ENCODE measurements at places on chromosomes 13 and 19.

DNA sequence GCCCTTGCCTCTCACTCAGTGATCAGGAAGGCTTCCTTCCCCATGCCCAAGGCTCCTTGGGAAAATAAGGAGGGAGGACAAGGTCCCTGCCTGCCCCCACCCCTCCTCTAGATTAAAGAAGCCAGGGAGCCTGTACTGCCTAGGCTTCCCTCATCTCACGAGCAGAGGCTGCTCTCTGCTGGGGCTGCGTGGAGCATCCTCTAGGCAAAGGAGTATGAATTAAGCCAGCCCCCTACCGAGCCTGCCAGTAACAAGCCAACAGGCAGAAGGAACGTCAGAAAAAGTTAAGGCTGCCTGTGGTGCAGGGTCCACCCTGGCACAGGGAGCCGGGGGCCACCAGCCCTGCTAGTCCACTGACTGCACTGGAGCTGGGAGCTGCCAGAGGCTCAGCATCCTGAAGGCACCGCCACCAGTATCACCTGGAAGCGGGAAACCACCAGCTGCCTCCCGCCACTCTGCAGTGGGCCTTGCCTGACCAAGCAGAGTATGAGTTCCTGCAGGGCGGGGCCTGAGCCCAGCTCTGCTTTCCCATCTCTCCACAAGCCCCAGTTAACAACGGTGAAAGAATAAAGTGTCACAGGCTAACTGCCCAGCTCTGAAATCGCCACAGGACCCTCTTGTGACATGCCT, 6.8 kb downstream of the NAPA start:
- DNase-seq, result no peak

DNA sequence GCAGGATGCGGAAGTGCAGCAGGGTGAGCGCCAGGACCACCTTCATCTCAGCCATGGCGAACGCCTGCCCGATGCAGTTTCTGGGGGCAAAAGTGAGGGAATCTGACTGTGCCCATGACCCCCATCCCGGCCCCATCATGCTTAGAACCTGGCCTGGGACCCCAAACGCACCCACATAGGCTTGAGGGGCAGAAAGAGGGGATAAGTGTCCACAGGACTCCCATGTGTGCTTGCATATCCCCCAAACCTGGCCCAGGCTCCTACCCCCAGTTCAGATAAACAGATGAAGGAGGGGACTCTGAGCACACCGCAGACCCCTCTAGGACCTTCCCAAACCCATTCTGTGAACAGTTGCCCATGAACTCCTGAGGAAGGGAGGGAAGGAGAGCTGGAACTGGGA, 16.0 kb upstream of the CYP4F2 start:
- DNase-seq, result no peak

DNA sequence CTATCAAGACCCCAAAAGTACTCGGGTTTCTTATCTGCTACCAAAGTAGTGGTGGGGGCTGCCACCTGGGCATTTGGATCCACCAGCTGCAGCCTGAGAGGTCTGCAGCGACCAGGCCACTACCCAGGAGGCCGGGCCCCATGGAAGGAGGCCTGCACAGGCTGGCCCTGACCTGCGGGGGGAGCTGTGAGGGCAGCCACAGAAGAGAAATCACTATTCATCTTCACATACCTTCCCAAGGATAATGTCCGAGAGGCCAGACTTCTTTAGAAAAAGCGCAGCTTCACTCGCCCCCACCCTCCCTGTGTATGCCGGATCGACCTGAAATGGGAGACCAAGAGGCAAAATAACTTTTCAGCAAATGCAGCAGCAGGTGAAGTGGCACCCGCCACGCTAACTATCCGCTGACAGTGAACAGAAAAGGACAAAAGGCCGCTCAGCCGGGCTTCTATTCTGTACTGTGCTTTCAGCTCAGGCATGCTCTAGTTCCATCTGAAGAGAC, 30.1 kb downstream of the EPS15L1 start:
- DNase-seq, result peak; percentile 38

DNA sequence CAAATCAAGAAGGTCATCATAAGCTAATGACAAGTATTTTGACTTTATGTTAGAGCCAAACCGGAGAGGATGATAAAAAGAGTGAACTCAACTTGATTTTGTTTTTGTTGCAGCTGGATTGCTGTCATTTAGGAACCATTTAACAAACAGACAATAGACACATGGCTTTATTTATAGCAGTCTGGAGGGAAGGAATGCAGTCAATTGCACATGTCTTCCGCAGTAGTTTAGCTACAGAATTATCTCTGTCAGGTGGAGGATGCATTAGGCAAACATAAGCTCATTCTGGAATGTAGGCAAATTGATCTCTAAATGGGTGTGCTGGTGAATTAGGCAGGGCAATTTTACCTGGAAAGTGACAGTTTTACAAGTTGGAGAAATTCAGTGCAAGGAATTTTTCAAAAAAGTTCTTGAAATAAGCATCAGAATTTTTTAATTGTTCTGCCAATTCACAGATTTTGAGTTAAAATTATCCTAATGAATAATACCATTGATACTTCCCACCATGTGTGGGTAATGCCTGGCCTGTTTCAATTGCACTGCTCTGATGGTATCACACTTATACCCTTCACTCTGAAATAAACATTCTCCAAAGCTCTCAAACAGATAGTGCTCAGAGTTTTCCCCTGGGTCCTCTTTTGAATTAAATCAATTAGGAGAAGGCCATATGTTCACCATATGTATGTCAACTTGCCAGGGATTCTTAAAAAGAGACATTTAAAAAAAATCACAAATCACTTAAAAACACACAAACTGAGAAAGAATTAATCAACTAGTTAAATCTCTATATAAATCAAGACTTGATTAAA, 318.3 kb downstream of the NDFIP2 start:
- no peak for DNase-seq

- no peak for DNase-seq
These were observed 76.9 kb downstream of the LRCH1 start for GRCh38 chr13:46629811-46630413.

- no peak for DNase-seq
These were observed 39.3 kb upstream of the SPART start for GRCh38 chr13:36385489-36385888.

DNA sequence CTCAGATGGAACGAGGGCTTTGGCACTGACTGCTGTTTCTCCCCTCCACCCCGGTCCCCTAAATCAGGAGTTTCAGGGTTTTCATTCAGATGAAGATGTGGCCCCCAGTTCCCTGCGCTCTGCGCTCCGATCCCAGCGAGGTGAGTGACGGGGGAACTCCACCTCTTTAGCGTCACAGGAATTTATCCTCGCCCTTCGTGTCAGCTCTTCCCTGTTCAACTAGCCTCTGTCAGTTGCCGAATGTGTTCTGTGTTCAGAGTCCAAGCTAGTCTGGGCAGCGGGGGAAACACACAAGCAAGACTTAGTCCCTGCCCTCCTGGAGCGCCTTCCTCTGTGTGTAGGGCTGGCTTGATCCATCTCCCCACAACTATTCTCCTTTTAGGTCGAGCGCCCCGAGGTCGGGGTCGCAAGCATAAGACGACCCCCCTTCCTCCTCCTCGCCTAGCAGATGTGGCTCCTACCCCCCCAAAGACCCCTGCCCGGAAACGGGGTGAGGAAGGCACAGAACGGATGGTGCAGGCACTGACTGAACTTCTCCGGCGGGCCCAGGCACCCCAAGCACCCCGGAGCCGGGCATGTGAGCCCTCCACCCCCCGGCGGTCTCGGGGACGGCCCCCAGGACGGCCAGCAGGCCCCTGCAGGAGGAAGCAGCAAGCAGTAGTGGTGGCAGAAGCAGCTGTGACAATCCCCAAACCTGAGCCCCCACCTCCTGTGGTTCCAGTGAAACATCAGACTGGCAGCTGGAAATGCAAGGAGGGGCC, 1.8 kb downstream of the KMT2B start:
- no peak for DNase-seq

DNA sequence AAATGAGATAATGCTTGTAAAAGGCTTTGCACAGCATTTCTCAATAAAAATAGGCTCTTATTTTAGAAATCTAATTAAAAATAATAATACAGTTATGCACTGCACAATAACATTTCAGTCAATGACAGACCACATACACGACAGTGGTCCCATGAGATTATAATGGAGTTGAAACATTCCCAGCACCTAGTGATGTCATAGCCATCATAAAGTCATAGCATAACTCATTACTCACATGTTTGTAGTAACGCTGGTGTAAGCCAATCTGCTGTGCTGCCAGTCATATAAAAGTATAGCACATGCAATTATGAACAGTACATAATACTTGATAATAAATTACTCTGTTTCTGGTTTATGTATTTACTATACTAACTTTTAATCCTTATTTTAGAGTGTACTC, 12.7 kb upstream of the SERPINE3 start:
- no peak for DNase-seq

DNA sequence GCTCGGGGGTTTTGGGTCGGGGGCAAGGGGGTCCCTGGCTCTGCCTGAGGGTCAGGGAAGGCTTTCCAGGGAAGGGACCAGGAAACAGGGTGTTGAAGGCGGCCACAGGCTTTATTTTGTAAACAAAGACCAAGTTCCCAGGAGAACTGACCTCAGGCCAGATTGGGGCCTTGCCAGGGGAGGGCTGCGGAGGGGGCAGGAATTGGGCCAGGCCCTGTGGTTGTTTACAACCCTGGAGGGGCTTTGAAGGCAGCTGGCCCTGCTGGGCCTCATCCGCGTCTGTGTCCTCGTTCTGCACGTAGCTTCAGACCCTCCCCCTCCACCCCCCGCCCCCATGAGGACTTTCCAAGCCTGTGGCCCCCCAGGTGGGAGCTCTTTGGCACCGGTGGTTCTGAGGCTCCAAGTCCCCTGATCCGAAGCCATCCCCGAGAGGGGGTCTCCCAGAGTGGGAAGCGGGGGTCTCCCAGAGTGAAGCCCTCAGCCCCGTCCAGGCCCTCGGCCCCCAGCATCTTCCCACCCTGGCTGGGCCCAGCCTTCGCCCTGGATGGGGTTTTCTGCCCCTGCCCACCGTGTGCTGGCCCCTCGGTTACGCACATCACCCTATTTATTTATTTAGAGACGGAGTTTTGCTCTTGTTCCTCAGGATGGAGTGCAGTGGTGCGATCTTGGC, 13.5 kb upstream of the BSG start:
- no peak for DNase-seq

DNA sequence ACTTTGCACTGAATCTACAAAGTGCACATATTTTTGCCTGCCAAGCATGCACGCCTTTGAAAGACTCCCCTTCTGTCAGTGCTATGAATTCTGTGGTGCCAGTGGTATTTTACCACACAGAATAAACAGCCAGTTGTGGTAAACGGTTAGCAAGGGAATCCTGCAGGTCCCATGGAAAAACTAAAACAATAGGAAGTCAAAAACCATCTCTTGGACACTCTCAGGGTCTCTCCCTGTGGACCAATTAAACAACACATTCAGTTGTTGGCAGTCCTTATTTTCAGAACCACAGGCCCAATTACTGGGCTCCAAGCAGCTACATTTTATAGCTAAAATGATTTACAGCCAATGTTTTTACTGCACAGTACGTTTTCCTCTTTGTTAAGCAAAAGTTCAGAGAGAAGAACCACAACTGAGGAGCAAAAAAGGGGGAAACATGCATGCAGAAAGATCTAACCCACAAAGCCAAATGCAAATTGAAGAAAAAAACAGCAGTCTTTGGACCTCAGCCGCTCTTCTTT, 116.9 kb downstream of the KCTD12 start:
- DNase-seq, result no peak

DNA sequence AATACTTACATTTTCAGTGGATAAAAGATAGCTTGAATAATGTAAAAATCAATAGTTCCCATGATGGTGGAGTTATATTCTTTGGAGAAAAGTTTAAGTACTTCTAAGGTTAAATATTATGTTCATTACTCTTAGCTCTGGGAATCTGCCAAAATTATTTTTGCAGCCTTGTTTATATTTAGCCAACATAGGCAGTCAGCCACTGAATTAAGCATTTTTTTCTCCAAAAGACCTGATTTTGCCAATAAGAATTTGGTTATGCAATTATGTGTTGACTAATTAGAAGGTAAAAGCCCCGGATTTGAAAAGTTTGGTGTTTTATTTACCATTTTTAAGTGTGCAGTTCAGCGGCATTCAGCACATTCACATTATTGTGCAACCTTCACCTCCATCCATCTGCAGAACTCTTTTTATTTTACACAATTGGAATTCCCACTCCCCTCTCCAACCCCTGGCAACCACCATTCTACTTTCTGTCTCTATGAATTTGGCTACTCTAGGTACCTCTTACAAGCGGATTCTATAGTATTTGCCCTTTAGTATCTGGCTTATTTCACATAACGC, 90.1 kb upstream of the C1QTNF9B start:
- DNase-seq, result no peak

DNA sequence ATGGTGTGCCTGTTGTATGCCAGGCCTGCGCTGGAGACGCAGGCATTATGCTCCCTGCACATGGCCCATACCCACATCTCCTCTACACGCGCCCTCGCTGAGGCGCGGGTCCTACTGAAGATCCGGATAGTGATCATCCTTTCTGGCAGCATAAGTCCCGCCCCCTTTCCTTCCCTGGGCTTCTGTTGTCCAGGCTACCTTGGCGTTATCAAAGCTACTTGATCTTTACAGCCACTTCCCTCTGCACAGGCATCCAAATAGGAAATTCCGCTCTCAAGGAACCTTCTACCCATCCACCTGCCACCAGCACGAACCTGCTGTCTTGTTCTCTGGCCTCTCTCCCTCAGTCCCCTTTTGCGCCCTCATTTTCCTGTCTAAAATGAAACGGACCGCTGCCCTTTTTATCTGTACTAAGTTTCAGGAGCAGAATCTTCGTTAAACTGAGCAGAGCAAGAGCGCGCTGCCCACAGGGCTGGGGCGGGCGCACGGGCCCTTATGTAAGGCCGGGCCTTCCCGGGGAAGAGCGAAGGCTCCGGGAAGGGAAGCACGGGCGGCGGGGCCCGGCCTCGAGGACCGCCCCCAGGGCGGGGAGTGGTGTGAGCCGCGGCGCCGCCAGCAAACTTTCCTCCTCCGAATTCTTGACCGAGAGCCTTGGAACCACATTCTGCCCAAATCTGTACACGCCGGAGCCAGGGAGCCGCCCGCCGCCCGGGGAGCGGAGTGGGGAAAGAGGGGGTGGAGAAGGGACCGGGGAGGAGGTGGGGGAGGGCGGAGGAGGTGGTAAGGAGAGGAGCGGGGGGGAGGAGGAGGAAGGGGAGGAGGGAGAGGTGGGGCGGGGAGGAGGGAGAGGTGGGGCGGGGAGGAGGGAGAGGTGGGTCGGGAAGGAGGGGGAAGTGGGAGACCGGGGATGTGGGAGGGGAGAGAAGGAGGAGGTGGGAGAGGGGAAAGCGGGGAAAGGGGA, 920 bp upstream of the UBE2L5 start:
- peak; percentile 74 for DNase-seq

- peak; percentile 24 for DNase-seq
These were observed 9.8 kb downstream of the PARP4 start for GRCh38 chr13:24502533-24503378.

Measured in neuronal stem cell (in vitro differentiated cells).